ENCODE measurements at places on chromosomes 11 and 22. TPM values are rescaled to one million over a fixed set of nuclear protein-coding genes. Genes with fewer than 3 reads are reported as not detected.

PNPLA3 gene
- total RNA-seq: 18.3 TPM

SCGB2A2 gene
- total RNA-seq: not detected

XNDC1N gene
- 3.5 TPM for total RNA-seq

RAPSN gene
- total RNA-seq: 0.95 TPM

KCNQ1 gene
- total RNA-seq: 35.3 TPM

CYP2D6 gene
- total RNA-seq: 3.2 TPM

TSSK2 gene
- total RNA-seq: not detected

LGALS1 gene
- total RNA-seq: 18.6 TPM

- peaks cover 3% of the 10 kb centered on the region for H3K27me3 ChIP-seq
- H3K4me3 ChIP-seq: no peak overlapping the region
- H3K27ac ChIP-seq: no peak overlapping the region
- peaks cover 7% of the 10 kb centered on the region for H3K36me3 ChIP-seq
- H3K4me1 ChIP-seq: peaks cover 5% of the 10 kb centered on the region
- DNase-seq: no peak
Observed at GRCh38 chr11:43925063-43925931, 17.1 kb upstream of the C11orf96 start.

GRCh38 chr22:17191163-17191784, 28.0 kb downstream of the ADA2 start:
- H3K27ac ChIP-seq: no peak overlapping the region
- DNase-seq: no peak
- H3K4me1 ChIP-seq: peaks cover 10% of the 10 kb centered on the region
- no peak overlapping the region for H3K4me3 ChIP-seq

- H3K36me3 ChIP-seq: peaks cover 7% of the 10 kb centered on the region
- no peak overlapping the region for H3K27ac ChIP-seq
- no peak for DNase-seq
- peaks cover 2% of the 10 kb centered on the region for H3K27me3 ChIP-seq
- peaks cover 32% of the 10 kb centered on the region for H3K4me1 ChIP-seq
Observed at GRCh38 chr11:82992223-82992622, 79.5 kb downstream of the RAB30 start.

DNA sequence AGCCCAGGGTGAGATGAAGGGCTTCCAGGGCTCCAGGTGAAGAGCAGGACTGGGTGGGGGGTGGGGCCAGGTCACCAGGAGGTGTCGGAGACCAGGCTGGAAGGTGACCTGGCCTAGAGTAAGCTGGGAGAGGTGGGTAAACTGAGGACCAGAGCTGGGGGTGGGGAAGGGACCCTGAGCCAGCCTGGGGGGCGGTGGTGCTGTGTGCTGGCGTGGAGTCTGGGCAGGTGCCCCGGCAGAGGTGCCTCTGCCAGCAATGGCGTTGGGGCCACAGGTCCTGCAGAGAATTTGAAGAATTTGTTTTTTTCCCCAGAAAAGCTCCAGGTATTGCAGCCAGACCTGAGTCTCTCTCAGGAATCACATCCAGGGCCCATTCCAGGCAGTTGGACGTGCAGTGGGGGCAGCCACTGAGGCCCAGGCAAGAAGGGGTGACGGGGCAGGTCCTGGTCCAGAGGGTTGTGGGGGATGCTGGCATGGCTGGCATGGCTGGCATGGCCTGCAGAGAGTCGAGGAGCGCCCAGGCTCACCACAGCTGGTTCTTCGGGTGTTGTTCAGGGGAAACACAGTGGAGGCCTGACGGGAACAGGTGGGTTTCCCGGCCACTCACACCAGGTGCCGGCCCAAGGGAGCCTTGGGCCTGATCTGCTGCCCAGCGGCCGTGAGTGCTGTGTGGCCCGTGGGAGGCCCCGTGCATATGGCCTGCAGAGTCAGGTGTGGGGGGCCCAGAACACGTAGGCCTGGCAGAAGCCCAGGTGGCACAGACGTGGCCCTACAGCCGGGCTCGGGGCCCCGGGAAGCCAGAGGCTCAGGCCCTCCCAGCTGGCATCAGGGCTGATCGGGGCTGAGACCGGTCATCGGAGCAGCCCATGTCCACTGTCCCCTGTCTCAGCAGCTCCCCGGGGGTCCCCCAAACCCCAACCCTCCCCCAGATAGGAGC, 6.4 kb upstream of the MUC6 start:
- no peak for DNase-seq
- H3K36me3 ChIP-seq: peaks cover 9% of the 10 kb centered on the region
- peaks cover 17% of the 10 kb centered on the region for H3K4me1 ChIP-seq
- H3K27ac ChIP-seq: no peak overlapping the region
- H3K27me3 ChIP-seq: peaks cover 23% of the 10 kb centered on the region
- H3K4me3 ChIP-seq: no peak overlapping the region

DNA sequence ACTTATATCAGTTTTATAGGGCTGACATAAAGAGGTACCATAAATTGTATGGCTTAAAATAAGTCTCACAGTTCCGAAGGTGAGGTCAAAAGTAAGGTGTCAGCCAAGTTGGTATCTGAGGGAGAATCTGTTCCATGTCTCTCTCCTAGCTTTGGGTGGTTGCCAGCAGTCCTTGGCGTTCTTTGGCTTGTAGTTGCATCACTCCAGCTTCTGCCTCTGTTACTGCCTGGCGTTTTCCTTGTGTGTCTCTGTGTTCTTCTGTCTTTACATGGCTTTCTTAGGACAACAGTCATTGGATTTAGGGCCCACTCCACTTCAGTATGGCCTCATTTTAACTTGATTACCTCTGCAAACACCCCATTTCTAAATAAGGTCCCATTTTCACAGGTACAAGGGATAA, 16.7 kb downstream of the MMP7 start:
- no peak overlapping the region for H3K27ac ChIP-seq
- no peak for DNase-seq
- H3K4me3 ChIP-seq: no peak overlapping the region
- H3K4me1 ChIP-seq: no peaks in the 10 kb centered on the region

- no peak overlapping the region for H3K27ac ChIP-seq
- no peak for DNase-seq
- no peak overlapping the region for H3K4me3 ChIP-seq
- no peaks in the 10 kb centered on the region for H3K36me3 ChIP-seq
- H3K27me3 ChIP-seq: peaks cover 10% of the 10 kb centered on the region
Observed at GRCh38 chr11:70246196-70246595, 24.3 kb upstream of the PPFIA1 start.

DNA sequence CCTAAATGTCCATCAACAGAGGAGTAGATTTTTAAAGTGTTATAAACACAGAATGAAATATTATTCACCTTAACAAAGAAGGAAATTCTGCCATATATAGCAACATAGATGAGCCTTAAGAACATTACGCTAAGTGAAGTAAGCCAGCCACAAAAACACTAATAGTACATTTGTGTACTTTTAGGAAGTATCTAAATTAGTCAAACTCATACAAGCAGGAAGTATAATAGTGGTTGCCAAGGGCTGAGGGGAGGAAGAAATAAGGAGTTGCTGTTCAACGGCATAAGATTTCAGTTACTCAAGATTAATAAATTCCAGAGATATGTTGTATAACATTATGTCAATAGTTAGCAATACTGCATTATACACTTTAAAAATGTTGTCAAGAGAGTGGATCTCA, 181.7 kb upstream of the ZC3H12C start:
- no peak for DNase-seq
- H3K27ac ChIP-seq: no peak overlapping the region
- no peaks in the 10 kb centered on the region for H3K27me3 ChIP-seq

- H3K36me3 ChIP-seq: no peaks in the 10 kb centered on the region
- H3K4me1 ChIP-seq: peaks cover 56% of the 10 kb centered on the region
- H3K27ac ChIP-seq: no peak overlapping the region
- no peak overlapping the region for H3K4me3 ChIP-seq
- peaks cover 1% of the 10 kb centered on the region for H3K27me3 ChIP-seq
Observed at GRCh38 chr11:120343429-120343828, 7.2 kb downstream of the ARHGEF12 start.

GRCh38 chr11:12975195-12975594, 33.9 kb upstream of the RASSF10 start:
- peaks cover 21% of the 10 kb centered on the region for H3K4me1 ChIP-seq
- no peaks in the 10 kb centered on the region for H3K36me3 ChIP-seq
- no peak for DNase-seq
- peaks cover 1% of the 10 kb centered on the region for H3K27me3 ChIP-seq

GRCh38 chr11:119373921-119374631, 7.4 kb downstream of the USP2 start:
- peaks cover 16% of the 10 kb centered on the region for H3K4me1 ChIP-seq
- H3K27me3 ChIP-seq: peaks cover 5% of the 10 kb centered on the region
- DNase-seq: peak; percentile 90
- H3K27ac ChIP-seq: no peak overlapping the region
- no peak overlapping the region for H3K4me3 ChIP-seq

DNA sequence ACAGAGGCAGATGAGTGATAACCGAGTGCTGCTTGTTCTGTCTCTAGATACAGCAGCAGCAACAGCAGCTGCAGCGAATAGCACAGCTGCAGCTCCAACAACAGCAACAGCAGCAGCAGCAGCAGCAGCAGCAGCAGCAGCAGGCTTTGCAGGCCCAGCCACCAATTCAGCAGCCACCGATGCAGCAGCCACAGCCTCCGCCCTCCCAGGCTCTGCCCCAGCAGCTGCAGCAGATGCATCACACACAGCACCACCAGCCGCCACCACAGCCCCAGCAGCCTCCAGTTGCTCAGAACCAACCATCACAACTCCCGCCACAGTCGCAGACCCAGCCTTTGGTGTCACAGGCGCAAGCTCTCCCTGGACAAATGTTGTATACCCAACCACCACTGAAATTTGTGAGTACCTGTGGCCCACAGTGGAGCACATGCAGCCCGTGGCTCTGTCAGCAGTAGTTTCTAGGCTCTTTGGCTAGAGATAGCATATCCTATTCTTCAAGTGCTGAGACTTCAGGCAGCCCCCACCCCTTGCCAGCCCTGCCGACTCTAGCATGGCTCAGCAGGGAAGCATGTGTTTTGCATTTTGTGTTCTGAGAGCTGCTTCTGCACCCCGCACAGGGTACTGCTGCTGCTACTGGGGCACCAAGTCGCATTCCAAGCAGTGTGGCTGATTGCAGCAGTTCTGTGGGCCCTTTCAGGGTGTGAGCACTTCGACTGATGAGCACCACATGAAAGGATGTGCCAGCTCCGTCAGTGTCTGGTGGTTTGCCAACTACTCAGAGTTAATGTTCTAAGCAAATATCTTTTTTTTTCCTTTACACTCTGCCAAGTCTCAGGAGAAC, 59.2 kb downstream of the MED15 start:
- H3K36me3 ChIP-seq: peaks cover 34% of the 10 kb centered on the region
- peaks cover 4% of the 10 kb centered on the region for H3K27me3 ChIP-seq
- peak overlapping the region; percentile 67 for H3K4me3 ChIP-seq
- DNase-seq: no peak

- H3K4me1 ChIP-seq: peaks cover 36% of the 10 kb centered on the region
- H3K27ac ChIP-seq: peak overlapping the region; percentile 10
- H3K36me3 ChIP-seq: no peaks in the 10 kb centered on the region
- no peak for DNase-seq
- no peaks in the 10 kb centered on the region for H3K27me3 ChIP-seq
Observed at GRCh38 chr11:94656968-94657367, 89.8 kb downstream of the PIWIL4 start.

DNA sequence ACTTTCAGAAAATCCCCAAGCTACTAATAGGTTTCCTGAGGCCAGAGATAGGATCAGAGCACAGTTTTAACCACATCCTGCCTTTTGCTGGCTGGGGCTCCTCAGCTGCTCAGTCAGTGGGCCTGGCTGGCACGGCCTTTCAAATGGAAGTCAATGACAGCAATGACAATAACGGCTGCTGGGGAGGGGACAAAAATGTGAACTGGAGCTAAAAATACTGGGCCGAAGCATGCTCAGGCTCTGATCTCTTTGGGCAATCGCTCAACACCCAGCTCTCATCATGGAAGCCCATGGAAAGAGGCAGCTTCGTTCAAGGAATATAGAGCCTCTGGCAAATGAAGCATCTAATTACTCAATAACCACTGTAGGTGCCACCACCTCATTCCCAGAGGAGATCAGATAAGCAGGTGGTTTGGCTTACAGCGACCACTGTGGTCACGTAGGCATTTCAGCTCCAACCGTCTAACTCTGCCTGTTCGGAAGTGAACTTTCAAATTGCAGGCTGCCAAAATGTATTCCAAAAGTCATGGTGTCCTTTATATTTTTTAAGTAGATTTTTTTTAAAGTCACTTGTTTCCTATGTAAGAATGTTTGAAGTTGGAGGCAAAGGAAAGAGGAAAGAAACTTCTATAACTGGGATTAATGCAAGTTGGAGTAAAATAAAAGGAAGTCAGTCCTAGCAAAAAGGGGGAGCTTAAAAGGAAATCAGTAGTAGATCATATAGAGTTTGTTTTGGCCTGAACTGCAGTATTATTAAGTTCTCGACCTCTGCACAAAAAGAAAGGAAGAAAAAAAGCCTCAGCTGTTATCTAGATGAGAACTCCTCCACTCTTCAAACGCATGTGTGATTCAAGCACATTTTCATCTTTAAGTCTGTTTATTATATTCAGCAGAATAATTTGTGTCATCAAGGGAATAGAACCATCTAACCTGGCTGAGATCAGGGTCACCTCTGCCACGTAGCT, 14.1 kb downstream of the WT1 start:
- H3K4me3 ChIP-seq: no peak overlapping the region
- peaks cover 9% of the 10 kb centered on the region for H3K27me3 ChIP-seq
- H3K4me1 ChIP-seq: peaks cover 14% of the 10 kb centered on the region
- H3K36me3 ChIP-seq: no peaks in the 10 kb centered on the region
- H3K27ac ChIP-seq: no peak overlapping the region

DNA sequence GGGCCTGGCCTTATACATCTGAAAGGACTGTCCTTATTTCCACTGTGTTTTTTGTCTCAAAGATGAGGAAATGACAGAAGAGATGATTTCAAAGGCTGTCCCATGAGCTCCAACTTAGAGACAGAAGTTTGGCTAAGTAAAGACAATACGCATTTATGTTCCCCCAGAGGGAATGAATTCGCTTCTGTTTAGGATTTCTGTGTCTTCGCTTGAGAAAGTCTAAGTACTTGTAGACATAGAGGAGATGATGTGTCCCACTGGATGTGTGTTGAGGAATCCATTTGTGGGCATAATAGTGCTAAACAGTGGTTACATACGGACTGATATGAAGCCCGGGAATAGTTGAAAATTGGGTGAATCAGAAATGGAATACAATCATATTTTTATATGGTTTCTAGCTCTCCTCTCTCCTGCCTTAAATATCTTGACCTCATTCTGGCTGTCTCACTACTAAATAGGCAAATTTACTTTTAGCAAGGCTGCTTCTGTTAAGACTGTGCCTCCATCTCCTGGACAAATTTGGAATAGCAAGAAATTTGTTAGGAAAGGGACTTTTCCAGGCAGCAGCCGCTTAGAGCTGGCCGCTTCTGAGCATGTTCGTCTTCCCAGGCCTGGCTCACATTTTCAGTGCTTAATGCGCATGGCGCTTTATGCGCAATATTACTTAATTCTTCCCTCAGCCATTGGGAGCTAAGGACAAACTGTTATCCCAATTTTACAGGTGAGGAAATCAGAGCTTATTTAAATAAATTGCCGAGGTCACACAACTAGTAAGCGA, 1.9 kb upstream of the PEX26 start:
- H3K4me1 ChIP-seq: peaks cover 24% of the 10 kb centered on the region
- H3K36me3 ChIP-seq: peaks cover 20% of the 10 kb centered on the region
- peaks cover 5% of the 10 kb centered on the region for H3K27me3 ChIP-seq
- peak; percentile 71 for DNase-seq
- H3K4me3 ChIP-seq: no peak overlapping the region

GRCh38 chr22:32318361-32318760, 39.3 kb upstream of the RFPL3 start:
- no peak overlapping the region for H3K27ac ChIP-seq
- DNase-seq: no peak
- no peaks in the 10 kb centered on the region for H3K36me3 ChIP-seq
- H3K4me1 ChIP-seq: peaks cover 2% of the 10 kb centered on the region
- no peak overlapping the region for H3K4me3 ChIP-seq

- no peak for DNase-seq
- H3K36me3 ChIP-seq: peaks cover 8% of the 10 kb centered on the region
- peaks cover 3% of the 10 kb centered on the region for H3K4me1 ChIP-seq
Observed at GRCh38 chr11:64851831-64852351, 7.4 kb upstream of the CDC42BPG start.

GRCh38 chr11:103671143-103671651, 365.2 kb upstream of the DDI1 start:
- no peak overlapping the region for H3K27ac ChIP-seq
- H3K4me3 ChIP-seq: no peak overlapping the region
